ENCODE measurements at places on chromosomes 11 and 22.

DNA sequence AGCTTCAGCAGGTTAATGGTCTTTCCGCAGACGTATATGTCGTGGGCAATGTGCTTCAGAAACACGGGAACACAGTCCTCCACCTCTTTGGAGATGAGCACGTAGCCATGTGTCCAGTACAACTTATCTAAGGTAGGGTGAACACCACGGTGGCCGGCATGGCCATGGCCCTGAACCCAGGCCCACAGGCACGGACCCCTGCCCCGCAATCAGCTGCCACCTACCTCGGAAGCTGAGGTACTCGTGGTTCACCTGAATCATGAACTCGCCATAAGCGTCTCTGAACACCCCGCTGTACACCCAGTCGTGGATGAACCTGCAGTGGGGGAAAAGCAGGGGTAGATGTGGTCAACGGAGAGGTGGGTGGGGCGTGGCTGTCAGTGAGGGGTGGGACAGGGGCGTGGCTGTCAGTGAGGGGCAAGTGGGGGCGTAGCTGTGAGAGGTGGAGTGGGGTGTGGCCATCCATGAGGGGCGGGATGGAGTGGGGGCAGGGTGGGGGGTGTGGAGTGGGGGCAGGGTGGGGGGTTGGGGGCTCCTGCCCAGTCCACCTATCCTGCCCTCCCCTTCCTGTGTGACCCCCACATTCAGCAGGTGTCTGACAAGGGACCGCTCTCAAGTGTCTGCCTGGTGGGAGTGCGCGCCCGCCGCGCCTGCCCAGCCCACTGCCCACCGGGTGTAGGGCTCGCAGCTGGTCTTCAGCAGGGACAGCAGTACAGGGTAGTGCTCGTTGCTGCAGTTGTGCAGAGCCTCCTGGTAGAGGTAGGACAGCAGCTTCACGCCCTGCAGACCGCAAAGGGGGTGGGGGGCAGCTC lies 18.6 kb downstream of the TUBGCP6 start:
- DNase-seq: no peak

GRCh38 chr22:23583153-23583552 lies 3.1 kb upstream of the IGLL1 start:
- no peak for DNase-seq

- no peak for DNase-seq
Measured at GRCh38 chr11:44208976-44209603, 100.8 kb downstream of the ALX4 start.

GRCh38 chr22:24303007-24303406 lies 32.4 kb downstream of the SPECC1L start:
- peak; percentile 52 for DNase-seq

DNA sequence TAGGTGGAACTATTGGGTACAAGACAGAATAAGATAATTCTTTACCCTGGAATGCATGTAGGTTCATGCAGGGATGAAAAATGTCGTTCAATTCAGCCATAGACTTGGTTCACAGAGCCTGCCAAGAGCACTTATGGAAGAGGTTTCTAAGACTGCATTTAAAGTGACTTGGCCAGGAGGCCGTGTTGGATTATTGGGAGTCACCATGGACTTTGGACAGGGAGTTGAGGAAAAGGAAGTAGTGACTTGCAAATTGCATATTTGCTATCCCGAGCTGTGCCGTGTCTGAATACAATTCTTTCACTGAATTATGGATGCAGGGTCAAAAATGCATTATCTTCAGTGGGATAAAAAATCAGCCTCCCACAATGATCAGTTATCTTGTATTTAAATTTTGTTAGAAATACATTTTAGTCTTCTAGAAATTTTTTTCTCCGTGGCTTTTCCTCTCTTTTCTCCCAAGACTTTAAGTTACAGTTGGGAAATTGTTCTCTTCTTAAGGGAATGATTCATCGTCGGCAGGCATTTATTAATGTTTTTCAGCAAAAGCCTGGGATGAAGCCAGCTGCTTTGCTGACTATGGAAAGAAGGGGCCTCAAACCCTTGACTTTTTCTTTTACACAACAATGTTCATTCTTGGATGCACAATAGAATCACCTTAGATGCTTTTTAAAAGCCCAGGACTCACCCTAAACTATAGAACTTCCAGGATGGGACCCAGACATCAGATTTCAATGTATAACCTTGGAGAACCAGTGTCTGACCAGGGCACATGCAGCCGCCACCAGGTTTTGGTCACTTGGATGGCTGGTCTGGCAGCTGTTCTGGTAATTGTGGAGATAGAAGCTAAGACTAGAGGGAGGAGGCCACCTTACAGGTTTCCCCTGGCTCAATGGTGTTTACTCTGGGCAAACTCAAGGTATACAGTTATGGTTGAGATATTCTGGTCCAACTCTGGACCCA lies 70.8 kb downstream of the FAT3 start:
- no peak for DNase-seq

GRCh38 chr11:61131186-61131585 lies 28.9 kb downstream of the CD5 start:
- DNase-seq: peak; percentile 80

- DNase-seq: peak; percentile 11
Measured at GRCh38 chr11:65852508-65853245, 5.3 kb downstream of the CFL1 start.

DNA sequence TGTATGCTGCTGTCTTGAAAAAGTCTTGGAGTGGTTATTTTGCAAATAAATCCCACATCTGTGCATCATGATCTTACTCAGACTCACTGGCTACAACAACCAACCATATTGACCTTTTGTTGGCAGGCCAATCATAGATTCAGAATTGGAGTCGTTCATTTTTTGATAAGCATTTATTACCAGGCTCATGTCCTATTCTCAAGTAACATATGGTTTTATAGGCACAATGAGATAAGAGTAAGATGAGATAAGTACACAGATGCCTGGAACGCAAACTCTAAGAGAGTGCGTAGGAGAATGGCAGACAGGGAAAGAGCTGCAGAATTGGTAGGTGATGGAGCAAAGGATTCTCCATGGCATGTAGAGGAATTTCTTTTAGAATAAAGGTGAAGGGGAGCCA lies 71.6 kb upstream of the SLC5A12 start:
- DNase-seq: no peak

DNA sequence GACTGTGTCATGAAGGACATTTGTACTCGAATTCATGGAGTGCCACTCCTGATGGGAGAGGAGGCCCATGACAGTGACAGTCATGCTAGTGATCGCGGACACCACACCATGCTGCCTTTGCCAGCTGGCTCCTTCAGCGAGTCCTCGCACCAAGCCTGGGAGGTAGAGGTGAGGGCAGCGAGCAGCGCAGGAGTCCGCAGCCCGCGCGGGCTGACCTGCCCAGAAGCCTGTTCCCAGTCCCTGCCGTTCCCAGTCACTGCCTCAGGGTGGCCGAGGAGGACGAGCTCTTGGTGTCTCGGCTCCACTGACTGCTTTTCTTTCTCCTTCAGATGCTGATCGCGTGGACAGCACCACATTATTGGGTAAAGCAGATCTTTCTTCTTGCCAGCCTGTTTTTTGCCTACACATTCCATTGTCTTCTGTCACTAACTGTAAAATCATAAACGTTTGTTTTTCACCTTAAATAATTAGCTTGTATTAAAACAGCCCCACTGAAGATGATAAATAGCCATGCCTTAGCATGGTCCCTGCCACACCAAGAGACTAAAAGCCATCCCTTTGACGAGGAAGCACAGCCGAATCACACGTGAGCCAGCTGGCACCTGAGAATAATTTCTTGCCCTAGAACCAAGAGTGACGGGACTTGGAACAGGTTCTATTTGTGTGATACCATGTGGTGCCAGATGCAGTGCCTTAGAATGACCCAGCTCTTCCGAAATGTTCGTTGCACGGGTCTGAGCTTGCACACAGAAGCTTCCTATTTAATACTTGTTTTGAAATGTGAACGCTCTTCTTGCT lies 25.5 kb downstream of the FAM118A start:
- DNase-seq: peak; percentile 42

GRCh38 chr11:77400775-77401449 lies 73.0 kb downstream of the PAK1 start:
- peak; percentile 60 for DNase-seq

DNA sequence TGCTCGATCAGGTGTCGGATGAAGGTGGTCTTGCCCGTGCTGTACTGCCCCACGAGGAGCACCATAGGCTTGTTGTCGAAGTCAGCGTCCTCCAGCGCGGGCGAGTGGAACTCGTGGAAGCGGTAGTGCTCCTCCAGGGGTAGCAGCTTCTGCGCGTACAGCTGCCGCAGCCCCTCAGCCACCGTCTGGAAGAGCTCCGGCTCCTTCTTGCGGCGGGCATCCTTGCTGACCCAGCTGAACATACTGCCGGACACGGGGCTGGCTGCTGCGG lies 263 bp downstream of the EHD1 start:
- no peak for DNase-seq

DNA sequence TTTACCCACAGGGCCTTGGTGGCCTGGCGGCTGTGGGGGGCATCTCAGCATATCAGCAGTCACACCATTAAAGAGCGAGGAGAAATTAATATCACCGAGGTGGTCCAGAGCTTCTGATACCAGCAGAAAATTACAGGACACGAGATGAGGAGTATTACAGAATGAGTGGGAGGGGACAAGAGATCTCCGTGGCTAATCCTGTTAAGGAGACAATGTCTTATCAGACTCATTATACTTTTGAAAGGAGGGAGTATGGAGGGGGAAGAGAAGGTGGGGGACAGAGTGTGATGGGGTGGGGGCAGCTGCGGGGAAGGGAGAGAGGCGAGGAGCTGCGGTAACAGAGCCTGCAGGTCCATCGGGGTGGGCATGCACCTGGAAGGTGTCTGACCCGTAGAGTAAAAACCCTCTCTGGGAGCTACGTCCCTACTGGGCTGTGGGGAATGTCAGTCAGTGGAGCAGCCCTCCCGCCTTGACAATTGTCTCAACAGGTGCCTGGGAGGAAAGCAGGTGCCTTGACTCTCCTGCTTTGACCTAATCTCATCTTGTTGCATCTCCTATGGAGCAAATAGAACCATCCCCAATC lies 224.2 kb downstream of the CEP164 start:
- DNase-seq: no peak

GRCh38 chr11:36509201-36509639 lies 852 bp downstream of the TRAF6 start:
- DNase-seq: peak; percentile 76

DNA sequence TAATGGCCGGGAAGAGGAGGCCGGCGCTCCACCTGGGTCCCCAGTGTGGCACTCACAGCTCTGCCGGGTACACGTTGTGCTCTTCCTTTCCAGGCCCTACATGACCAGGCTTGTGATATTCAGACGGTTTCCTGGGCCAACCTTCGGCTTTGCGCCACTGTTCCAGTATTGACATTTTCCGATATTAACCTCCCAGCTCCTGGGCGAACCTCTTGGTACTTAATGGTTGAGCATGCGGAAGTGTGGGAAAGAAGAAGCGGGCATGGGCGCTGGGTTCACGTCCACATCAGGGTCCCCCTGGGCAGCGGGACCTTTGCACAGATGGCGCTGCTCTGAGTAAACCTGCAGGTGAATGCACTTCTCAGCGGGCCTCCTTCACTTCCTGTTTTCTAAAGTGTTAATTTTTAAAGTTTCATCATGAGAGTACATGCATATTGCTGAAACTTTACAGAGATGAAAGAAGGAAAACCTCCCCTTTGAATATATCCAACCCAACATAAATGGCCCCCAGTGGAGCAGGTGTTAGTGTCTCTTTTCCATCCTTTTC lies 286.7 kb downstream of the TBC1D22A start:
- no peak for DNase-seq

- peak; percentile 84 for DNase-seq
Measured at GRCh38 chr11:67301951-67302516, 1.3 kb upstream of the SSH3 start.

DNA sequence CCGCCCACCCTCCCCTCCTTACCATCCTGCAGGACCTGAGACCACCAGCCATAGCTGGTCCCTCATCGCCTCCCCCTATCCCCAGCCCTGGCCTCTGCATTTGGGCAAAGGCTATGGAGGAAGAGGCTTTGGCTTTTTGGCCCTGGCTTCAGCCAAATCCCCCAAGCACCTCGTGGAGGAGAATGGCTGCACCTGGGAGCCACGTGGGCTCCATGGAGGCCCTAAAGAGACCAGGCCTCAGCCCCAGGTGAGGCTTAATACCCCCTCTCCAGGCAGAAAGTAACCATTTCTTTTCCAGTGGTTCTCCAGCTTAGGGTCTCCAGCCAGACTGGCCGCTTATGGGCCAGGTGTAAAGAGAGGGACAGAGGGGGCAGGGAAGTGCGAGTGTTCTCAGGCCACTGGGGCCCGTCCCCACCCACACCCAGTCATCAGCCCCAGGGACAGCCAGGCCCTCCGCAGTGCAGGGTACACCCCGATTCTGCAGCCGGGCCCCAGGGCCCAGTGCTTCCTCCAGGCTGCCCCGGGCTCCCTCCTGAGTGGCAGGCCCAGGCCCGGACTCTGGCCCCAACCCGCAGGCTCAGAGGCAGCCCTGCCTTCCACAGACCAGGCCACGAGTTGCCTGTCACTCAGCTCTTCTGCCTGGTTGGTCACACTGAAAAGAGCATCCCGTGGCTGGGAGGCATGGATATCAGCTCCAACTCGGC lies 26.4 kb downstream of the CDKN1C start:
- DNase-seq: no peak

- DNase-seq: peak; percentile 78
Measured at GRCh38 chr11:13963169-13963948, 836 bp downstream of the SPON1 start.

DNA sequence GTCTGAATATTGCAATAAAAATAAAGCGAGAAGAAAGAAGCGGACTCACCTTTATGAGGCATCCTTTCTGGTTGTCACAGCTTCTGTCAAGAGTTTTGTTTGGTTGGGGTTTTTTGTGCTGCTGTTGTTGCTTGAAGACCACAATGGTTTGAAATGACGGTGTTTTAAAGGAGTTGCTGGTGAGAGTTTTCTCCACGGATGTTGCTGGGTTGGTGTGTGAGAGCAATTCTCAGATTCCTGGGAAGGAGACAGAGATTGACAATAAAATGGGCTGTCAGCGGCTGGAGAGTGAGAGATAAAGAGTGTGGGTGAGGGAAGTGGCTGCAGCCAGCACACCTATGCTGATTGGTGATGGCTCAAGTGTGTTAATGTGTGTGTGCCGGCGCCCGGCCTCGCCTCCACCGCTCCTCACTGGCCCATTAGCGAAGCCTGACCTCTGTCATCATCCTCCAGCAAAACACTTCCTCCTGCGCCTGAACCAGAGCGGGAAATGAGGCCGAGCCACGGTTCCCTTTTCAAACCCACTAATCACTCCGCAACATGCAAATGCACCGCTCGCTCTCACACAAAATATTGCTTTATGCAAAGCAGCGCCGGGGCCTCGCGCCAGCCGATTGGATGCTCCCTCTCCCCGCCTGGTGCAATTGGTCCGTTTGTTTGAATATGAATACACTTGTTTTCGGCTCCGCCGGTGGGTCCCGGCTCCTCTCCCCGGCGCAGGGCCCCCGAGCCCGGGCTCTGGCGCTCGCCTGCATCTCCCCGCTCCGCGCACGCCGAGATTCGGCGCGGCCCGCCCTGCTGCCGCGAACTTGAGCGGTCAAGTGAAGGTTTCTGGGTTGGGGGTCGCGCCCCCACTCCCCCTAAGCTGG lies at the start of gene PAX6:
PAX6 (minus strand) TSS at position 544 of the 869 bp plus-strand sequence. CDS start 4,911 bp downstream, outside the sequence.
- DNase-seq: peak; percentile 66

DNA sequence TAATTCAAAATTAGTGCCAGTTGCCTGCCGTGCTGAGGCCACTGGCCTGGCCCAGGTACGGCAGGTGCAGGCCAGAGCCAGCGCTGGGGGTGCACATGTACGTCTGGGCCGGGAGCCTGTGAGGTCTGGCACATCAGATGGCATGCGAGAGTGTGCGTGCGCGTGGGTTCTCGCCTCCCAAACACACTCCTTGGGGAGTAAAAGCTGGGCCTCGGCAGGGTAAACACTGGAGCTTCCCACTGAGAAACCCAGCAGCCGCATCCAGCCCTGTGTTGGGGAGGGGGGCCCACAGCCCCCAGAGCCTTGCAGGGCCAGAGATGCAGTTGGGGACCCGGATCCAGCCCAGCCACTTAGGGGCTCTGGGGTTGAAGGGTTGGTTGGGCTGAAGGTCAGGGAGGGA lies 37.8 kb downstream of the FLRT1 start:
- DNase-seq: no peak

GRCh38 chr11:82639251-82639650 lies 94.4 kb downstream of the FAM181B start:
- DNase-seq: no peak
